ENCODE measurements at places on chromosomes 7 and 10. TPM values are rescaled to one million over a fixed set of nuclear protein-coding genes. Genes with fewer than 3 reads are reported as not detected.

The PPP1R17 gene
- not detected for total RNA-seq

The CPN1 gene
- not detected for total RNA-seq

The C10orf53 gene
- total RNA-seq, result not detected

The ZNF746 gene
- 41.4 TPM for total RNA-seq

The GIMAP8 gene
- total RNA-seq, result not detected

The CARD11 gene
- 9.7 TPM for total RNA-seq

The MSMB gene
- not detected for total RNA-seq

The LBX1 gene
- total RNA-seq, result not detected

The ELOVL3 gene
- 0.78 TPM for total RNA-seq

The FAM20C gene
- 28.8 TPM for total RNA-seq
